ENCODE measurements at places on chromosomes 16 and 17.

DNA sequence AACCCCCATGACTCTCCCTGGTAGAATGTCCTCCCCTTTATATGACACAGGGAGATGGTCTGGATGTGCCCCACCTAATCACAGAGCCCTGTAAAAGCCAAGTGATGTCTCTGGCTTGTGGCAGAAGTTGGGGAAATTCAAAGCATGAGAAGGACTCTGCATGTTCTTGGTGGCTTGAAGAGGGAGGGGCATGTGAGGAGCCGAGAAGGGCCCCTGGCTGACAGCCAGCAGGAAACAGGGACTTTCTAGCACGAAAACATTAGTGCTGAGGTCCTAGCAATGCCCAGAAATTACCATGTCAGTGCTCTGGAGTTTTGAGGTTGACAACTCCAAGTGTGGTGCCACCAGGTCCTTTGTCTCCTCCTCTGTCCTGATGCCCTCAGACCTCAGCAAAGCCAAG, 75.9 kb downstream of the USP22 start:
- no peak for DNase-seq

GRCh38 chr17:77499699-77500435, 359.1 kb downstream of the SEC14L1 start:
- DNase-seq = no peak

DNA sequence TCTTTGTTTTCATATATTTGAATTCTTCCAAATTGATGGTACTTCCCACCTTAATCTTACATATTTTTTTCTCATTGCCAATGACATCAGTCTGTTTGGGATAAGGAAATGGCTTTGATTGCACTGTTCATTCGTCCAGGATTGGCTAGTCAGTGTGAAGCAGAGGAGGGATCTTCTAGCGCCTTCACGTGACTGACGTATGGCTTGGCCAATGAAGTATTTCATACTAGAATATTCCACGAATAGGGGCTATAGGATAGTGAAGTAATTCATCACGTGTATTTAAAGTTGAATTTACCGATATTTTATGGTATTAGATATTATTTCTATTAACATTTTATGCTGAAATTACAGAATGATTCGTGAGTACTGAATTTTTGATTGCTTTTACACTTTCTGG, 178.7 kb upstream of the ZFHX3 start:
- no peak for DNase-seq

DNA sequence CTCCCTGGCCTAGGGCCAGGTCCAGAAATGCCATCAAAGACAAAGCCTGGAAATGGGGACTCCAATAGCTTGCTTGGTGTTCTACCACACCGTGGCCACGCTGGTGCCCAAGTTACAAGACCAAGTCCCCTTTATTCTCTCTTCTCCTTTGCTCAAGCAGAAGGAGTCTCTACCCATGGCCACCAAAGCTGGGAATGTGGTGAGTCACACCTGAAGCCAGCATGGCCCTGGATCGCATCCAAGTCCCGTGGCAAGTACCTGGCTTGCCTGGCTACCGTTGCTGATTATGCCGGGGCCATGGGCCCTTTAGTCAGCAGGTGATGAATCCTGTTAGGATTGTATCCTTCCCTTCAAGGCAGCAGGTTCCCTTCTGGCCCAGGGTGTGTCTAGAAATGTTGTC, 260.0 kb downstream of the HAPSTR1 start:
- no peak for DNase-seq

DNA sequence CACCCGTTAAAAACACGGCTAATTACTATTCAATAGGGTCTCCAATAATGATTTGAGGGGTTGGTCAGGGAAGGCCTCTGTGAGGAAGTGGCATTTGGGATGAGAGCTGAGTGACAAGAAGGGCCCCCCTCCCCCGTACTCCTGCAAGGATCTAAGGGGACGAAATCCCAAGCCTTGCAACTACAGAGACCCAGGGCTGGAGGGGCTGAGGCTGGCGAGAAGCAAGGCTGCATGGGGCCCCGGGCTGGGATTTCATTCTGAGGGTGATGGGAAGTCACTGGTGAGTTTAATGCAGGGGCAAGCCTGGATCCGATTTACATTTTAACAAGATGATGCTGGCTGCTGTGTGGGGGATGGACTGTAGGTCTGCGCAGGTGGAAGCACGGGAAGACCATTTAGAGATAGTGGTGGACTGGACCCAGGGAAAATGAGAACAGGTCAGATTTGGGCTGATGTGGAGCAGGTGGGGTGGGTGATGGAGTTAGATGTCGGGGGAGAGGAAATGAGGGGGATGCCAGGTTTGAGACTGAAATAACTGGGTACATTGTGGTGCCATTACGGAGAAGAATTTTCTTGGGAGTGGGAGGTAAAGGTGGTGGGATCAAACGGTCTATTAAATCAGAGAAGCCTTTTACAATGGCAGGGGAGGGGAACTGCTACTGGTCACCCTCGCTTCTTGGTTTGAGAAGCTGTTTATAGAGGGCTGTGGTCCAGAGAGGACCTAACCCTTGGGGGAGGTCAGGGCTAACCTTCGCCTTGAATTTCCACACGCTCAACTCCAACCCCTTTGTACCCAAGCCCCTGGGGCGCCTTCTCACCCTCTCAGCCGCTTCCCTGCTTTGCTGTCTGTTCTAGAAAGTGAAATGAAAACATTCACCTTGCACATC, 932 bp upstream of the MYBBP1A start:
- DNase-seq = no peak

Data from EH (cell line).